T-helper 2 cell treated with Interferon-gamma antibody and Interleukin-4, amounts not matched to agents 5 μg/mL and 100 μg/mL, for 36 hours (primary cell): ENCODE measurements at places on chromosomes 2 and 18.

DNA sequence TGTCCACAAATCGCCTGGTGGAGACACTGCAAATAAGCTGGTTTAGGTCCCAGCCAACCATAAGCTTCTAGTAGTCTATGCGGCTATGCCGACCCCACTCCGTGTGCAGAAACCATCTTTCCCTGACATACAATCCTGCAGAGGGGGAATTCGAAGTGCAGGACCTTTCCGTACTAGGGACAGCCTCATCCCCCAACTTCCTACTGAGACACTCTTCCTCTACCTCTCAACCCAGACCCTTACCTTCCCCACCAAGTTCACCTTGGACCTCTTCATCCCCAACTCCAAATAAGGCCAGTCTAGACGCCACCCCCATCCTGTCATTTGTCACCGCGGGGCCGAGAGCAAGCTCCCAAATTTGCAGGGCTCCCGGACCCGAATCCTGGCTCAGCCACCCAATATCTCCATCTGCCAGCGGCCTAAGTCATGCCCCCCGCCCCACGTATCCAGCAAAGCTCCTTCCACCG is 496 bp downstream of the SUCLG1 start:
- no peak for DNase-seq

GRCh38 chr2:227479865-227480475 is 8.0 kb downstream of the AGFG1 start:
- DNase-seq, result no peak

- no peak for DNase-seq
Observed at GRCh38 chr2:159803235-159803962, 5.4 kb upstream of the CD302 start.

DNA sequence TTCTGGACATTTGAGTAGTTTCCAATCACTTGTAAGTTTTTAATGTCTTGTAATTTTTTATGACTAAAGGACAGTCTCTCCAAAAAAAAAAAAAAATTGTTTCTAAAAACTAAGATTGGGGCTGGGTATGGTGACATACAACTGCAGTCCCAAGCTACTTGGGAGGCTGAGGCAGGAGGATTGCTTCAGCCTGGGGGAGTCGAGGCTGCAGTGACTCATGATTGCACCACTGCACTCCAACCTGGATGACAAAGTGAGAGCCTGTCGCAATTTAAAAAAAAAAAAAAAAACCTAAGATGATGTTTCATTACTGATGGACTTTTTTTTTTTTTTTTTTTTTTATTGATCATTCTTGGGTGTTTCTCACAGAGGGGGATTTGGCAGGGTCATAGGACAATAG is 34.4 kb upstream of the PKDCC start:
- DNase-seq, result no peak

DNA sequence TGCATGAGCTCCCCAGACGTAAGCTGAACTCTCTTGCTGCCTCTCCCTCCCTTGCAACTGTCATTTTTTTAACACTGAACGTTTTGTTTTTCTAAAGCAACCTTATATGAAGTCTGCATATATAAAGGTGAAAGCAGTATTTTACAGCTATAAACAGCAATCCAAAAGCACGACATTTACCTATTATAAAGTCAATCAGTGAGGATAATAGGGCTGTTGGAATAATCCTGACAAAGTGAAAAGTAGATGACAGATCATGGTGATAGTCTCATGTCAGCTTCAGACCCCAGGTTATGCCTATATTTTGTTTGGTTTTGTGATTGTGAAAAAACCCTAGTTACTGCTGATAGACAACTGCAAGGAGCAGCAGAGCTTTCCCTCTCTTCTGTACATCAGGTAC is 195.8 kb downstream of the TNS1 start:
- DNase-seq, result no peak

- DNase-seq, result no peak
Observed at GRCh38 chr2:208360259-208361076, 46.1 kb upstream of the PTH2R start.

- no peak for DNase-seq
Observed at GRCh38 chr2:9318461-9319337, 104.6 kb downstream of the ITGB1BP1 start.

DNA sequence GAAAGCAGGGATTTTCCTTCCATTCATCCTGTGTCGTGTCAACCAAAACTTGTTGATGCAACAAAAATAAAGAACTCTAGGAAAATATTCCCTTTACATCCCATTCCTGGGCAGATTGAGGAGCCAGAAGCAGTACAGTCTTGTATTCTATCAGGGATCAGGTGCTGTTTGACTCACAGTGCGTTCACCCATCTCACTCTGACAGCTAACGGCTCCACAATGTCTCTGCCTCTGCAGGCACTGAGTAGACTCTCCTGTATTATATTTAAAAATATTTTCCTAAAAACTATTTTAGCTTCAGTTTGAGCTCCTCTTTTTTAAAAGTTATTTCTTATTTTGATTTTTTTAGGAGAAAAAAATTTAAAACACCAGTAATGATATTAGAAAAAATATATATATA is 600.6 kb upstream of the SALL3 start:
- DNase-seq, result no peak
